Fibroblast of the aortic adventitia (primary cell): ENCODE measurements at places on chromosomes 1 and 21.

DNA sequence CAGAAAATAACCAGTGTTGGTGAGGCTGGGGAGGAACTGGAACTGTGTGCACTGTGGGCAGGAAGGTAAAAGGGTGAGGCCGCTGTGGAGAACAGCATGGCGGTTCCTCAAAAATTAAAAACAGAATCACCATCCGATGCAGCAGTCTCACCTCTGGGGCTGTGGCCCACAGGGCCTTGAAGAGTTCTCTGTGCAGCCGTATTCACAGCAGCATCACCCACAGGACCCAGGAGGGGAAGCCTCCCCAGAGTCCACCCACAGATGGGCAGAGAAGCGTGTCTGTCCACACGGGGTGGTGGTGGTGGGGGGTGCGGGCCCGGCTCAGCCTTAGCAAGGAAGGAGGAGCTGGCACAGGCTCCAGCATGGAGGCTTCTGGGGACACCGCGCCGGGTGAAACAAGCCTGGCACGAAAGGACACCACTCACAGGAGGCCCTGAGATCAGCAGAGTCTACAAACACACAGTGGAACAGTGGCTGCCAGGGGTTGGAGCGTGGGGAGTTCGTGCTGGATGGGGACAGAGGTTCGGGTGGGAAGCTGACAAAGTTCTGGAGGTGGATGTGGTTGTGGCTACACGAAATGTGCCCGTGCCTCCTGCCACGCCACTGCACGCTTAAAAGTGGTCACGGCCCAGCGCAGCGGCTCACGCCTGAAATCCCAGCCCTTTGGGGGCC is 11.5 kb downstream of the MORN1 start:
- no peak for DNase-seq

DNA sequence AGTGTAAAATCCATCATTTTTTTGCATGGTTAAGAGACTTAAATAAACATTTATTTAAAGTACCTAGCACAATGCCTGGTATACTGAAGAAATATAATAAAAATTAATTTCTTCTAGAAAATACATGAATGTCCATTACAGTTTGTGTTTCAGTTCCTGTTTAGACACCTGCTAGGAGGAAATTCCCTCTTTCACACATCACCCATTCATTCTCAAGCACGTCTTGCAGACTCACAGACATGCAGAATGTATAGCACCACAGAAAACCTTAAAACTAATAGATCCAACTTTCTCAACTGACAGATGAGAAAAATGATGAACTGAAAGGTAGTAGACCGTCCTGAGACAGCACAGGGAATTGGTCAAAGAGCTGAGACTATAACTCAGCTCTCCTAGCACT is 172.2 kb upstream of the C8B start:
- DNase-seq = no peak

DNA sequence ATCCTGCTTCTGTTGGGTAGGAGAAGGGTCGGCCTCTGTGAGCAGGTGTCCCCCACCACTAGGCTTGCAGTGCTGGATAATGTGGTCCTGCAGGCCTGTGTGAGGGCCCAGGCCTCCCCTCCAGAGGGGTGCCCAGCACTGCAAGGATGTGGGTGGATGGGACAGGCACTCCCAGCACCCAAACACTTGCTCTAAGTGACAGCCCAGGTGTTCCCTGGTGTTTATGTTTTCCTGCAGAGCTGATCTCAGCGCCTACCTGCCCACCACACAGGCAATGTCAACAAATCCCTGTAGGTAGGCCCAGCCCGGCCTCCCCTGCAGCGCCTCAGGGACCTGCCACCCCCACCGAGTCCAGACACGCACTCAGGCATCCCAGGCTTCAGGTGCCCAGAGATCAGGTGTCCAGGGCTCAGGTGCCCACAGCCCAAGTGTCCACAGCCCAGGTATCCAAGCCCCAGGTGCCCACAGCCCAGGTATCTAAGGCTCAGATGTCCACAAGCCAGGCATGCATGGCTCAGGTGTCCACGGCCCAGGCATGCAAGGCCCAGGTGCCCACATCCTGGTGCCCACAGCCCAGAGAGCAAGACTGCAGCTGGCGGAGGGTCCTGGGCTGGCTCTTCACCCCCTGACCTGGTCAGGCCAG is 59.2 kb downstream of the WNT9A start:
- DNase-seq = no peak

DNA sequence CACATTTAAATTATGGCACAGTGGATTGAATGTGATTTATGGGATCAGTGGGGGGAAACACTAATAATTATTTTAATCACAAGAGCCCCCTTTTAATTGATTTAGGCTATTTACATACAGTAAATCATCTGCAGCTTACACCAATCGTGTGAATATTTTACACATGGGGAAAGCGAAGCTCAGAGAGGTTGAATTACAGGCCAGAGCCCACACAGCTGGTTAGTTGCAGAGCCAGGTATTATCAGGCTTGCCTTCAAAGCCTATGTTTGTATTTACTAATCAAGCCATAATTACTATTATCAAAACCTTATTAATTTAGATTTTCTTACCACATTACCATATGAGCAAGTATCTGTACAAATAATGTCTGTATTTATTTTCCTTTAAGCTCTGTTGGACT is 749 bp downstream of the SDCCAG8 start:
- DNase-seq = no peak

- DNase-seq = no peak
Measured at GRCh38 chr21:45019887-45020537, 54.4 kb upstream of the ADARB1 start.
